ENCODE measurements at places on chromosomes 4 and X. TPM values are rescaled to one million over a fixed set of nuclear protein-coding genes. Genes with fewer than 3 reads are reported as not detected.

DNA sequence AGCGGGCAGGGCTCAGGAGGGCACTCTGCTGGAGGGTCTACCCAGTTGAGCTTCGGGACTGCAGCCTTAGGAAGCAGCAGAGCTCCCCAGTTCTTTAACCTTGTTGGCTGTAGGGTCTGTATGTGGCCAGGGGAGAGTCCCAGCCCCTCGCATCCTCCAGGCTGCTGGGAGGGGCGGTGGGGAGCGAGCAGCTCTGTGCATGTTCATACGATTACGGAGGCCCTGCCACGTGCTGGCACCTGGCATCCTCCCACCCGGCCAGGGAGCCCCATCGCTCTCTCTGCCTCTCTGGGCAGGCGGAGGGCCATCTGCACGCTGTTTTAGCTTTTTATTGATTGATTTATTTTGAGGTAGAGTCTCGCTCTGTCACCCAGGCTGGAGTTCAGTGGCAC is 21.2 kb downstream of the NSG1 start:
- no peak for DNase-seq

- DNase-seq, result no peak
Observed at GRCh38 chr4:7433376-7434140, 1.2 kb downstream of the PSAPL1 start.

- no peak for DNase-seq
Observed at GRCh38 chr4:176036585-176037205, 28.9 kb upstream of the WDR17 start.

Gene ADH1C
- 4.5 TPM for total RNA-seq

DNA sequence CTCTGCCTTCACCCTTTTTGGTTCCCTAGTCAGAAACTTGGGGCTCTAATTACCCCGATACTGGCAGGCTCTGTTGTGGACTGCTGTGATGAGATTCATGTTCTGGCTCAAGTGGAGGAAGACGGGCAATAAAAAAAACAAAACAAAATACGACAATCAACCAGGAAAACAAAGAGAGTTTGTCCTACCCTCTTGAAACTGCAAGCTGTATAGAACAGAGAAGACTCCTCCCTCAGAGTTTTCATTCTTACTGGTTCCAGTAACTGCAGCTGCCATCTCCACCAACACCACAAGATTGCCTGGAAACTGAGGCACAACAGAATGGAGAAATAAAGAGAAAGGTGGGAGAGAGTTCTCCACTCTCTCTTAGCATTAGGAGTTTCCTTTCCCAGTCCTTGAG is 11.1 kb upstream of the IL1RAPL1 start:
- no peak for DNase-seq

Measured in thoracic aorta (tissue), 2 donors.